ENCODE measurements at places on chromosomes 7 and 10. TPM values are rescaled to one million over a fixed set of nuclear protein-coding genes. Genes with fewer than 3 reads are reported as not detected.

ZRANB1 gene
- polyA plus RNA-seq, result 3.8 TPM

NEBL gene
- not detected for polyA plus RNA-seq

RAMP3 gene
- polyA plus RNA-seq, result not detected

DYDC1 gene
- not detected for polyA plus RNA-seq

ERVW-1 gene
- not detected for polyA plus RNA-seq

PRF1 gene
- 4,156 TPM for polyA plus RNA-seq

GLI3 gene
- 0.63 TPM for polyA plus RNA-seq

CSTF2T gene
- polyA plus RNA-seq, result 19.2 TPM

DNA sequence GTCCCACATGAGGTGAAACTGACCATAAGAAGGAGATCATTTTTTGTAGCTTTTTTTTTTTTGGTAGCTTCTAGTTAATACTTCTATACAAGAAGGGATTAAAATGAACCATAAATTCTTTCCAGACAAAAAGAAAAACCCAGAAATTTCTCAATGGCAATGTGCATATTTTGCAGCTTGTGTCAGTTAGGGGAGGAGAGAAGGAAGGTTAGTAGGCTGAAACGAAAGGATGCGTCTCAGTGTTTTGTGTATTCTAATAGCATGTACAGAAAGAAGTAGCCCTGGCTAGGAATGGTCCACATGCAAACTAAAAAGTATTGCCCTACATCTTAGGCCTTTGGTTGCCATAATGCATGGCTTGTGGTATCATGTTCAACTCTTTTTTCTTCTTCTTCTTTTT is 90.6 kb downstream of the CACNB2 start:
- no peak overlapping the region for H3K4me3 ChIP-seq
- no peak for DNase-seq
- H3K4me1 ChIP-seq, result no peaks in the 10 kb centered on the region
- H3K27me3 ChIP-seq, result no peaks in the 10 kb centered on the region
- H3K27ac ChIP-seq, result no peak overlapping the region

- H3K4me3 ChIP-seq, result no peak overlapping the region
- H3K36me3 ChIP-seq, result no peaks in the 10 kb centered on the region
- no peaks in the 10 kb centered on the region for H3K4me1 ChIP-seq
- no peak overlapping the region for H3K27ac ChIP-seq
These were observed 444.8 kb downstream of the GATA3 start for GRCh38 chr10:8499312-8499711.

GRCh38 chr10:11058965-11059364 is 41.3 kb downstream of the CELF2 start:
- H3K27ac ChIP-seq, result no peak overlapping the region
- H3K36me3 ChIP-seq, result no peaks in the 10 kb centered on the region
- H3K4me3 ChIP-seq, result no peak overlapping the region
- DNase-seq, result no peak
- H3K4me1 ChIP-seq, result no peaks in the 10 kb centered on the region

DNA sequence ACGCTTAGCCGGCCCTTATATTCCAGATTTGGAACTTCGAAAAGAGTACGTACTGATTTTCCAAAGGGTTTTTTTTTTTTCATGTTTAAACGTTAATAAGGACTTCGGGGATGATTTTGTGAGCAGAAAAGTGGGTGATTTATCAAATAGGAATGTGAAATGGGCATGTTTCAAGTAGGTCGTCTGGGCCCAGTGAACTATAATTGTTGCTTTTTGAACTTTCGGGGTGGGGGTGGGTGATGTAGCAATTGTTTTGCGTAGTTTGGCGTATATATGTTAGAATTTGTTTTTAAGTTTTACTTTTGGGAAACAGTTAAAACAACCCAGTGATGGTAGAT is 299 bp upstream of the PBLD start:
- peaks cover 63% of the 10 kb centered on the region for H3K4me1 ChIP-seq
- H3K27me3 ChIP-seq, result peaks cover 18% of the 10 kb centered on the region
- H3K36me3 ChIP-seq, result peaks cover 4% of the 10 kb centered on the region
- DNase-seq, result no peak
- peak overlapping the region; percentile 99 for H3K4me3 ChIP-seq

- no peak for DNase-seq
- no peaks in the 10 kb centered on the region for H3K4me1 ChIP-seq
- no peak overlapping the region for H3K4me3 ChIP-seq
- H3K27ac ChIP-seq, result no peak overlapping the region
These were observed 305.1 kb upstream of the CSTF2T start for GRCh38 chr10:52004342-52004949.

DNA sequence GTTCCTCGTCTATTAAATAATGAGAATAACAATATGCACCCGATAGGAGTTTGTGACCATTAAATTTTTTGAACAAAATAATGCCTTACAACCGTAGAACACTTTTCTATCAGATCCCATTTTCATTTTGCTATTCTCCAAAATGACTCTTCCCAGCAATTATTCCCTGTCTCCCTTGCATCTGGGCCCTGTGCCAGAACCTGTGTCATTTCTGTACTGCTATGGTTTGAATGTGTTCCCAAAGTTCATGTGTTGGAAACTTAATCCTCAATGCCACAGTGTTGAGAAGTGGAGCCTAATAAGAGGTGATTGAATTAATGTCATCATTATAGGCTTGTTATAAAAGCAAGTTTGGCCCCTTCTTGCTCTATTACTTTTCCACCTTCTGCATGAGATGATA is 33.2 kb upstream of the SMNDC1 start:
- H3K27ac ChIP-seq, result no peak overlapping the region
- H3K36me3 ChIP-seq, result no peaks in the 10 kb centered on the region
- no peak for DNase-seq
- H3K4me3 ChIP-seq, result no peak overlapping the region
- H3K27me3 ChIP-seq, result peaks cover 4% of the 10 kb centered on the region

DNA sequence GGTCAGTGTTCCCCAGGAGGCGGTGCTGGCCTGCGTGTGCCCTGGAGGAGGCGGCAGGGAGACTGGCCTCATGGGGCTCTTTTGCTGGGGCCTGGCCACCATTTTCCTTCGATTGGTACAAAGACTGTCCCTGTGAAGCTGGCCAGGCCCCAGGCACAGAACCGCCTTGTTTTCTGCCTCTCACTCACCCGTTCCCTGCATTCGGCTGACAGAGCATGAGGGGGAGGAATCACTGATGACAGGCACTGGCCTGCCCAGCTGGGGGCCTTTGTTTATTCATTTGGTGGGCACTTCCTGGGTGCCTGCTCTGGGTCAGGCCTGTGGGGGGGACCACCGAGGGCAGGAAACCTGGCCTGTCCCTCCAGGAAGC is 139.2 kb downstream of the FAM53B start:
- peaks cover 42% of the 10 kb centered on the region for H3K27me3 ChIP-seq
- H3K4me3 ChIP-seq, result no peak overlapping the region

- no peak for DNase-seq
- H3K4me3 ChIP-seq, result peak within 1 kb of the TSS; percentile 81
- no peaks in the 10 kb centered on the region for H3K36me3 ChIP-seq
- peak within 1 kb of the TSS; percentile 46 for H3K27ac ChIP-seq
- H3K4me1 ChIP-seq, result peaks cover 52% of the 10 kb centered on the region
These were observed at the start of gene HOXA11 for GRCh38 chr7:27185013-27185853. Gene HOXA11 (minus strand): TSS chr7:27185232. CDS start chr7:27185144, 88 bp downstream.

- no peaks in the 10 kb centered on the region for H3K36me3 ChIP-seq
- H3K27ac ChIP-seq, result no peak overlapping the region
- peaks cover 11% of the 10 kb centered on the region for H3K27me3 ChIP-seq
- H3K4me1 ChIP-seq, result peaks cover 15% of the 10 kb centered on the region
These were observed 441 bp upstream of the VENTX start for GRCh38 chr10:133237241-133237587.

DNA sequence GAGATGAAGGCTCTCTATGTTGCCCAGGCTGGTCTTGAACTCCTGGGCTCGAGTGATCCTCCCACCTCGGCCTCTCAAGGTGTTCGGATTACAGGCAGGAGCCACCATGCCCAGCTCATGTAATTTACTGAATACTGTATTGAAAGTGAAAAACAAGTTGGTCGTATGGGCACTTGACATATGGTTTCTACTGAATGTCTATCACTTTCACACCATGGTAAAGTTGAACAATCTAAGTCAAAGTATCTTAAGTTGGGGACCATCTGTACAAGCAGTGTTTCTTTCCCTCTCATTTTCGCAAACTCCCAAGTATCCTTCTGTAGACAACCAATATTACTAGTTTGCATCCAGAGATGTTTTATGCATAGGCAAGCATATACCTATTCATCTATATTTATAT is 116.6 kb downstream of the TMEM178B start:
- H3K4me1 ChIP-seq, result no peaks in the 10 kb centered on the region
- no peaks in the 10 kb centered on the region for H3K36me3 ChIP-seq
- no peak for DNase-seq
- H3K4me3 ChIP-seq, result no peak overlapping the region

GRCh38 chr10:24255115-24255880 is 46.4 kb downstream of the KIAA1217 start:
- no peaks in the 10 kb centered on the region for H3K4me1 ChIP-seq
- H3K36me3 ChIP-seq, result no peaks in the 10 kb centered on the region
- no peaks in the 10 kb centered on the region for H3K27me3 ChIP-seq

DNA sequence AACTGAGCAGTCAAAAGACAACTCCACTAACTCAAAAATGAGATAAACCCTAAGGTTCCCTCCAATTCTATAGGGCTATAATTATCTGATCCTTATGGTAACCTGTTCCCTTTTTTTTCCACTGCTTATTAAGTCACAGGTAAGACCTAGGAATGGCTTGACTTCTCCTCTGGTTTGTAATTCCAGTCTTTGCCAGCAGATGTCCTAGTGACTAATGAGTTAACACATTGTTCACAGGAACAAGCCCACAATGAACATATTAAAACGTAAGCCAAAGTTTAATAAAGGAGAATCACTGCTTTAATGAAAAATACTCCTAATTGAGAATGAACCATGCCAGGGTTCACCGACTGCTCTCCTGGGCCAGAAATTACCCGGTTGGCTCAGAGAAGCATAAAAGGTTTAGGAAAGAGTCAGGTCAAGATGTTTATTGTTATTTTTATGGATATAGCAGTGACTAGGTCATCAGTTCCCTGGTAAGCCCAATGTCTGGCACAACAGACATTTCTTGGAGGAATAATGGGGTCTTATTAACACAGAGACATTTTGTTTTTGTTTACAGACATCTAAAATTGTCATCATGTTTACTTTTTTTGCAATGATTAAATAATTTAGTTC is 120.1 kb downstream of the ELAPOR2 start:
- H3K27ac ChIP-seq, result no peak overlapping the region
- no peak overlapping the region for H3K4me3 ChIP-seq
- no peaks in the 10 kb centered on the region for H3K36me3 ChIP-seq
- H3K4me1 ChIP-seq, result no peaks in the 10 kb centered on the region
- H3K27me3 ChIP-seq, result peaks cover 3% of the 10 kb centered on the region
- peak; percentile 12 for DNase-seq

GRCh38 chr10:34821587-34822585 is 6.8 kb upstream of the PARD3 start:
- no peaks in the 10 kb centered on the region for H3K36me3 ChIP-seq
- no peak for DNase-seq
- H3K27me3 ChIP-seq, result peaks cover 11% of the 10 kb centered on the region
- no peak overlapping the region for H3K27ac ChIP-seq

GRCh38 chr10:17647326-17647725 is 3.4 kb downstream of the STAM start:
- H3K4me3 ChIP-seq, result peak overlapping the region; percentile 21
- H3K27me3 ChIP-seq, result peaks cover 11% of the 10 kb centered on the region
- peak overlapping the region; percentile 68 for H3K27ac ChIP-seq
- no peak for DNase-seq
- H3K36me3 ChIP-seq, result no peaks in the 10 kb centered on the region

GRCh38 chr10:5014936-5015335 is 11.3 kb upstream of the AKR1C2 start:
- H3K4me3 ChIP-seq, result no peak overlapping the region
- H3K27ac ChIP-seq, result no peak overlapping the region
- H3K36me3 ChIP-seq, result no peaks in the 10 kb centered on the region
- no peaks in the 10 kb centered on the region for H3K4me1 ChIP-seq
- H3K27me3 ChIP-seq, result no peaks in the 10 kb centered on the region
